Pancreas (tissue), 10 donors: ENCODE measurements at places on chromosomes 11 and 22. TPM values are rescaled to one million over a fixed set of nuclear protein-coding genes. Genes with fewer than 3 reads are reported as not detected.

GRCh38 chr11:120775986-120776951, 247.6 kb upstream of the TBCEL start:
- no peak for DNase-seq
- no peaks in the 10 kb centered on the region for H3K4me1 ChIP-seq
- H3K27ac ChIP-seq: no peak overlapping the region
- H3K4me3 ChIP-seq: no peak overlapping the region

- H3K27ac ChIP-seq: peak overlapping the region; percentile 81
- H3K4me1 ChIP-seq: no peaks in the 10 kb centered on the region
- peak overlapping the region; percentile 80 for H3K4me3 ChIP-seq
- no peaks in the 10 kb centered on the region for H3K27me3 ChIP-seq
- H3K36me3 ChIP-seq: no peaks in the 10 kb centered on the region
Observed at GRCh38 chr11:8871171-8871775, 39.7 kb upstream of the AKIP1 start.

- no peaks in the 10 kb centered on the region for H3K36me3 ChIP-seq
- DNase-seq: no peak
- H3K27me3 ChIP-seq: no peaks in the 10 kb centered on the region
- no peak overlapping the region for H3K4me3 ChIP-seq
Observed at GRCh38 chr11:80462211-80462610, 1021.4 kb upstream of the TENM4 start.

Gene IGLL1
- total RNA-seq: not detected

DNA sequence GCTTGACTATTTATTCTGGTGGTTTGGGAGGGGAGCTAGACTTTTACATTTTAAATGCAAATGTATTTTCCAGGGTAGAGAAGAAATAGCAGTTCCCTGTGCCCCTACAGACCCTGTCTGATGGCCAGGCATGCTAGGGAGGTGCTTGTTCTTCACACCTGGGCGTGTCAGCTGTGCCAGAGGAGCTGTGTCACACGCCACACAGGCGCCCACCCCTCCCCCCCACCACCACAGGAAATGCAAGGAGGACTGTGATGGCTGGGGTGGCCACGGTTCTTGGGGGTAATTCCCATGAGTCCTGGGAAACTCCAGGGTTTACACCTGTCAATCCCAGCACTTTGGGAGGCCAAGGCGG, 82.2 kb downstream of the FLI1 start:
- peaks cover 7% of the 10 kb centered on the region for H3K4me1 ChIP-seq
- H3K36me3 ChIP-seq: no peaks in the 10 kb centered on the region
- no peak overlapping the region for H3K4me3 ChIP-seq

GRCh38 chr11:31996159-31996881, 94.6 kb upstream of the RCN1 start:
- H3K4me1 ChIP-seq: no peaks in the 10 kb centered on the region
- H3K36me3 ChIP-seq: no peaks in the 10 kb centered on the region
- DNase-seq: no peak
- H3K27ac ChIP-seq: no peak overlapping the region
- no peak overlapping the region for H3K4me3 ChIP-seq

GRCh38 chr11:76408171-76408965, 27.2 kb downstream of the GVQW3 start:
- H3K4me3 ChIP-seq: no peak overlapping the region
- DNase-seq: no peak
- H3K36me3 ChIP-seq: no peaks in the 10 kb centered on the region
- H3K27ac ChIP-seq: no peak overlapping the region
- H3K4me1 ChIP-seq: no peaks in the 10 kb centered on the region
- no peaks in the 10 kb centered on the region for H3K27me3 ChIP-seq

DNA sequence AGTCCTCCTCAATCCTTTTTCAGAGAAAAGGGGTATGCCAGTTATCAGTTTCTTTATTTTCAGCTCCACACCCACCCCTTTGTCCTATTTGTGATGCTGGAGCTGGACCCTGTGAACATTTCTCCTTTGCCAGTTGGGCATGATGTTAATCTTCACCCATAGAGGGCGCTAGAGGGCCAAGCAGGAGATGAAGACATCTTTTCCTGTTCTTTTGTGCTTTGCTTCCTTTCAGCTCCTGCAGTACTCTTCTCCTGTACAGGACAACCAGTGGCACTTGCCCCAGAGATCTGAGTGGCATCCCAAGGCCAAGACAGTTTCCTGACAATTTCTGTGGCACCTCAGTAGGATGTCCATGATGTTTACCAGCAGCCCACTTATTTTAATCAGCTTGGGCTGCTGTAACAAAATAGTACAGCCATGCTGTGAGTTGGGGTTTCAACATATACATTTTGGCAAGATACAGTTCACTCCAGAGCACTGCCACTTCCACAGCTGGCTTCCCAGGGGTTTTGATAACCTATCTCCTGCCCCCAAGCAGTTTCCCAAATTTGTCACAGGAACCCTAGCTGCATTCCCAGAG, 4.6 kb downstream of the SAA2 start:
- H3K27me3 ChIP-seq: no peaks in the 10 kb centered on the region
- no peak overlapping the region for H3K4me3 ChIP-seq
- DNase-seq: no peak
- H3K36me3 ChIP-seq: no peaks in the 10 kb centered on the region

DNA sequence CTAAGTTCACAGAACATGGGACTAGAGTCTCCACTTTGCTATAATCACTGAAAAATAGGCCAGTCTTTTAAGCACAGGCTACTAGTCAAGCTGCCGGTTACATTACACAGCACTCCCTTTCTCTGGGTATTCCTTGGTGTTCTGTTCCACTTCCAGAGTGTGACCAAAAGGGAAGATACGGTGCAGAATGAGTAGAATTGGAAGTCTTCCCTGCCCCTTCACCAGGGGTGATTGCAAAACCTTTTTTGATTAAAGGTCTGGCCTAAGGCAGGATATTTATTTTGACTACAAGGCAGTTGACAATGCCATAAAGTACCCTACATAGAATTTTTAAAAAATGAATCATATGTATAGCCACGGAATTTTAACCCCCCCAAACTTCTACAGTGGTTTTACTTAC, 59.6 kb upstream of the ADORA2A start:
- H3K4me1 ChIP-seq: no peaks in the 10 kb centered on the region
- H3K36me3 ChIP-seq: peaks cover 20% of the 10 kb centered on the region
- no peak overlapping the region for H3K4me3 ChIP-seq
- H3K27me3 ChIP-seq: no peaks in the 10 kb centered on the region

- H3K27ac ChIP-seq: no peak overlapping the region
- H3K36me3 ChIP-seq: no peaks in the 10 kb centered on the region
- no peaks in the 10 kb centered on the region for H3K27me3 ChIP-seq
- no peak for DNase-seq
- H3K4me1 ChIP-seq: no peaks in the 10 kb centered on the region
- H3K4me3 ChIP-seq: no peak overlapping the region
Observed at GRCh38 chr11:78314762-78315161, 102.9 kb downstream of the GAB2 start.

Gene APOL6
- 3.9 TPM for total RNA-seq

GRCh38 chr11:8311366-8311765, 47.7 kb upstream of the LMO1 start:
- no peaks in the 10 kb centered on the region for H3K4me1 ChIP-seq
- no peaks in the 10 kb centered on the region for H3K27me3 ChIP-seq
- H3K36me3 ChIP-seq: no peaks in the 10 kb centered on the region
- no peak overlapping the region for H3K27ac ChIP-seq

DNA sequence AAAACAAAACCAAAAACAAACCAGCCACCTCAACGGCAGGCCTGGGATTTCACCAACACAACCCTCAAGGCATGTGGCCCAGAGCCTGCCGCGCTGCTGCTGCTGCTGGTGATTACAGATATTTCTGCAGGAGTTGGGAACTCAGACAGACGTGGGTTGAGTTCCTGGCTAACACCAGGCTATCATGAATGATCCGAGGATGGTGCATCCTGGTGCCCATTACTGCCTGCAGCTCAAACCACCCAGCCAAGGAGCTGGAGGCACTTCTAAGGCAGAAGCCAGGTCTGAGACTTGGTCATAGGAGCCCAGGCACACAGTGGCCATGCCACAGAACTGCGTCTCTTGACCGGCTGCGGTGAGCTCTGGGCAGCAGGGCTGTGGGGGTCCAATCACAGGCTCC, 151.8 kb downstream of the MPPED1 start:
- no peaks in the 10 kb centered on the region for H3K36me3 ChIP-seq
- no peak for DNase-seq
- no peaks in the 10 kb centered on the region for H3K27me3 ChIP-seq

GRCh38 chr11:132895340-132895739, 637.0 kb downstream of the OPCML start:
- no peak overlapping the region for H3K27ac ChIP-seq
- H3K4me3 ChIP-seq: no peak overlapping the region
- no peaks in the 10 kb centered on the region for H3K27me3 ChIP-seq
- H3K36me3 ChIP-seq: no peaks in the 10 kb centered on the region
- H3K4me1 ChIP-seq: no peaks in the 10 kb centered on the region
- DNase-seq: no peak

Gene SCGB1D2
- 0.50 TPM for total RNA-seq

Gene CHEK1
- total RNA-seq: 1.1 TPM

DNA sequence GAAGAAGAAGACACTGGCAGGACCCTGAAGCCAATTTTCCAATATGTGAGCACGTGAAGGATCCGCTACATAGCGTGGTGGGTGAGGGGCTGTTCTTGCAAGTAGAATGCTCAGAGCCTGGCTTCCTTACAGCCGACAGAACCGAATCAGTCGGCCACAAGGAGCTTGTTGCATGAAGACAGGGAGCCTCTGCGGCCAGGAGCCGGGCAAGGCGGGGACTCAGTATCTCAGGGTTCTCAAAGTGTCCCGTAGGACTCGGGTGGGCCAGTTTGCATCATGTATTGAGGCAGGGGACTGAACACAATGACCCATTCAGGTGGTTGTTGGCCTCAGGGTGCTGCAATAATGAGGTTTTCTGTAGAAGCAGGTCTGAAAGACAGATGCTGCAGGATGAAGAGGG, 289.5 kb downstream of the NTM start:
- no peak overlapping the region for H3K27ac ChIP-seq
- H3K4me3 ChIP-seq: no peak overlapping the region
- no peaks in the 10 kb centered on the region for H3K36me3 ChIP-seq
- DNase-seq: no peak

GRCh38 chr11:119726150-119726553, 2.8 kb downstream of the NECTIN1 start:
- H3K4me1 ChIP-seq: peaks cover 18% of the 10 kb centered on the region
- H3K27ac ChIP-seq: no peak overlapping the region
- peak overlapping the region; percentile 86 for H3K4me3 ChIP-seq
- no peaks in the 10 kb centered on the region for H3K36me3 ChIP-seq
- DNase-seq: no peak

Gene MICALL1
- 19.6 TPM for total RNA-seq

DNA sequence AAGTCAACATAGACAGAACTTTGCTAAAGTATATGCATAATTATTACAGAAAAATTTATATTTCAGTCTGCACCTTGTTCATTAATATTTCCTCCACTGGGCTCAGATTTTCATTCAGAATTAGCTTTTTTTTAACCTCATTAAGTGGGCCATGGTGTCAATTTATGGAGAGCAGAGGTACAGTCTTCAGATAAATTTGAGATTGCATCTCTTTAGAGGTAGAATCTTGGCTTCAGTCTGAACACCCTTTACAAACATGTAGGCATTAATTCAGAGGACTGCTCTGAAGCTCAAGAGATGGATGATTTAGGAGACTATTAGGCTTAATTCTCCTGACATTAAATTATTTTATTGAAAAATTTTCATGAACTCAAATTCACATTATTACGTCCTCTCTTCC, 3.4 kb upstream of the HBB start:
- DNase-seq: no peak
- no peak overlapping the region for H3K27ac ChIP-seq
- H3K4me3 ChIP-seq: no peak overlapping the region
- H3K36me3 ChIP-seq: no peaks in the 10 kb centered on the region
- no peaks in the 10 kb centered on the region for H3K27me3 ChIP-seq
- no peaks in the 10 kb centered on the region for H3K4me1 ChIP-seq

Gene GGT5
- 10.9 TPM for total RNA-seq

Gene FOLR1
- total RNA-seq: 6.2 TPM

Gene SUSD2
- total RNA-seq: 7.2 TPM

DNA sequence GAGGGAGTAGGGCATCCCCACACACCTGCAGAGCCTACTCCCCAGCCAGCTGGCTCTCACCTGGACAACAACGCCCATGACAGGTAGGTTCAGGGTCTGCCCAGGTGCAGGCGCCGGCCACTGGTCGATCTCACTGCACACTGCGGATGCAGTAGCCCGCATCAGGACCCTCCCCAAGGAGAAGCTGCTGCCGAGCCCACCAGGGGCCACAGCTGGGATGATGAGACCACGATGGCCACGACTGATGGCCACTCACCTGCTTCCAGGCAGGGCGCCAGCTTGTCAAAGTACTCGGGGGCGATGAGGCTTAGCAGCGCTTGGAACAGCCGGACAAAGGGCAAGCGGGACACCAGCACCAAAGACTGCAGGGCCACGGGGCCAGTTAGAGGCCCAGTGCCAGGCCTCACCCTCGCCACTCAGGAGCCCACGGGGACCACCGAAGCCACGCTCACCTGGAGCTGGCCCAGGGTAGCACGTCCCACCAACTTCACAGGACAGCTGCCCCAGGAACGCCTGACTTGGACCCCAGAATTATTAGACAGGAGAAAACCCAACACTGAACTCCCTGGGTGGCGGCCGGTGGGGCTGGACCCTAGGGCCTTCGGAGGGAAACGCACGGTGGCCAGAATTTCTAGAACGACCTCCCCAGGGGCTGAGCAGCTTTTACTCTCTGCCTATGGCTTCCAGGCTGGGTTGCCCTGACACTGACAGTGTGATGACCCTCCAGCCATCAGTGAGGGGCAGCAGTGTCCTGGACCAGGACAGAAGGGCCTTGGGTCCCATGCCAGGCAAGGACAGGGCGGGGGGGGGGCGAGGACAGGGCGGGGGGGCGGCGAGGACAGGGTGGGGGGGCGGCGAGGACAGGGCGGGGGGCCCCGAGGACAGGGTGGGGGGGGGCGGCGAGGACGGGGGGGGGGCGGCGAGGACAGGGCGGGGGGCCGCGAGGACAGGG, 8.9 kb upstream of the PLXNB2 start:
- no peaks in the 10 kb centered on the region for H3K36me3 ChIP-seq
- H3K27ac ChIP-seq: no peak overlapping the region
- no peak for DNase-seq
- no peak overlapping the region for H3K4me3 ChIP-seq
- H3K27me3 ChIP-seq: no peaks in the 10 kb centered on the region

Gene TMEM191C
- 0.55 TPM for total RNA-seq

DNA sequence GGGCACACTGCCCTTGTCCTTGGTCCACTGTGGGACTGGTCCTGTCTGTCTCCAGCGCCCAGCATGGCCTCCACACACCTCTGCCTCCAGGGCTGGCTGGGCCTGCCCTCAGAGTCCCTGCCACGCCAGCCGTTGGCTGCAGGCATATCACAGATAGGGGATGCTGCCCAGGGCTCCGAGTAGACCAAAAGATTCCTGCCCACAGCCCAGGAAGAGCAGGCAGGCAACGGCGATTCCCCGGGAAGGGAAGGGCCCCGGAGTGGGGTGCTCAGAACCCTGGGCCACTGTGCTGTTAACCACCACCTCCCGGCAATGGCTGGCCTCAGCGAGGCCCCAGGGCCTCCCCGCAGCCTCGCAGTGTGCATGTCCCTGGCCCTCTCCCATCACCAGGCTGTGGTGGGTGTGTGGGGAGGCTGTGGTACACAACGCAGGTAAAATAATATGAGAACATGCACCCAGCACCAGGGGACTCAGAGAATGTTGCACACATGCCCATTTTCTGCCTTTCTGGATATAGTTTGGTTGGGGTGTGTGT, 2.2 kb downstream of the IFITM5 start:
- no peaks in the 10 kb centered on the region for H3K27me3 ChIP-seq
- H3K4me1 ChIP-seq: no peaks in the 10 kb centered on the region
- H3K27ac ChIP-seq: no peak overlapping the region
- no peak overlapping the region for H3K4me3 ChIP-seq
- no peak for DNase-seq

- H3K4me1 ChIP-seq: no peaks in the 10 kb centered on the region
- H3K27ac ChIP-seq: no peak overlapping the region
- no peak overlapping the region for H3K4me3 ChIP-seq
Observed at GRCh38 chr11:111115890-111116289, 129.6 kb upstream of the POU2AF2 start.

Gene PHF21B
- 0.86 TPM for total RNA-seq
